Motor neuron (in vitro differentiated cells): ENCODE measurements at places on chromosomes 6 and 20.
A peak's percentile ranks its signal among the peaks of the same experiment; 100 is the strongest.

- ATAC-seq, result peak; percentile 87
These were observed 357.5 kb downstream of the ZFAND3 start for GRCh38 chr6:38176797-38177751.

DNA sequence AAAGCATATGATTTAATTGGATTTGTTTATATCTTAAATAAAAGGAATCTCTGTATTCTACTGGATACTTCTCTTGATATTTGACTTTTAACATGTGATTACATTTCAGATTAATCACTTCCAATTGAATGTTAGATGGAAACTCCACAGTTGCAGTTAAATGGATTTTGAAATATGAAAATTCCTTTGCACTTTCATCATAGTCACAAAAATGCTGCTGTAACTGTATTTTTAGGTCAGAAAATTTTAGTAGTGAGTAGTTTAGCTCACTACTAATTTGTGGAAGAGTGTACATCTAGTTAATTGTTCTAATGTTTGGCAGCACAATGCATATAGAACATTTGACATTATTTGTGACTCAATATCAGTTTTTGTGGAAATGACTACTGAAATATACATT, 26.8 kb downstream of the PTCHD4 start:
- ATAC-seq, result no peak

GRCh38 chr20:11376998-11377397, 540.7 kb upstream of the BTBD3 start:
- ATAC-seq, result no peak

GRCh38 chr6:48670546-48670945, 559.5 kb upstream of the PTCHD4 start:
- no peak for ATAC-seq

- no peak for ATAC-seq
These were observed 19.7 kb downstream of the AKIRIN2 start for GRCh38 chr6:87682310-87682709.

- ATAC-seq, result no peak
These were observed 812 bp downstream of the SLC9A8 start for GRCh38 chr20:49813305-49813974.

GRCh38 chr6:49576618-49577017, 26.1 kb downstream of the C6orf141 start:
- ATAC-seq, result no peak

DNA sequence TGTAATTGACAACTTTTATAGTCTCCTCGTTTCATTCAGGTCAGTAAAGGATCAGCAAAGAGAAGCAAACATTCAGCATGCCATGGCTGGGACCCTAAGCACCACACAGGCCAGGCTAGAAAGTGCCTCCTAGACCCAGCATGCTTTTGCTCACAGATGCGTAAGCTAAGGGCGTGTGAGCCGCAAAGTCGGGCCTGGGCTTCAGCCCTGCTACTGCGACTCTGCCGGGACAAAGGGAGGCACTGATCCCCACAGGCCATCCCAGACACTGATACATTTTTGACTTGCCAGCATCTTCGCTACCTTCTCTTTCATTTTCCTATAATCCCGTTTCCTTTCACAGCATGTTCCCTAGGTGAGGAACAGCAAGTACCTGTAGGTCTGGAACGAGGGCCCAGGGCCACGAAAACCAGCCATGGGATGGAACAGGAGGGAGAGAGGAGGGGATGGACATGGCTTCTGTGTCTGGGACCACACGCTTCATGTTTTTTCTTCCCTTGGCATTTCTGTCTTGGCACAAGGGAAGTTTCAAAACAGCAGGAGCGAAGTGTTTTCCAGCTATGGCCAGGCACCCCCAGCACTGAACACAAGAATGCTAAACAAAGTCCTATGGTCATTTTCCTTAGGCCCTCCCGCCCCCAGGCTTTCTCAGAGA, 42.6 kb downstream of the IRF4 start:
- ATAC-seq, result no peak

DNA sequence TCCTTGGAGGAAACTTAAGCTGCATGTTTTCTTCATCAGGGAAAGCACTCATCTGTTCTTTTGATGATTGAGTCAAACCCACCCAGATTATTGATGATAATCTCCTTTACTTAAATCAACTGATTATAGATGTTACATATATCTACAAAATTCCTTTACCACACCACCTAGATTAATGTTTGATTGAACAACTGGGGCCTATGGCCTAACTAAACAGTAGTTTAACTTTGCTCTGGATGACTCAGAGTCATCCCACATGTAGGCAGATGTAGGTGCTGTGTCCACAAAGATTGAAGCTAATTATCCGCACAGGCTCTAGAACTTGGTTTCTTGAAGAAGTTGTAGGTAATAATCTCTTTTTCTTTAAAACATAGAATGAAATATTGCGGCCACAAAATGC, 42.2 kb downstream of the PKIB start:
- ATAC-seq, result no peak

- no peak for ATAC-seq
These were observed 100.8 kb upstream of the PREP start for GRCh38 chr6:105503641-105504040.

GRCh38 chr20:37356387-37356786, 10.4 kb downstream of the SRC start:
- ATAC-seq, result no peak

DNA sequence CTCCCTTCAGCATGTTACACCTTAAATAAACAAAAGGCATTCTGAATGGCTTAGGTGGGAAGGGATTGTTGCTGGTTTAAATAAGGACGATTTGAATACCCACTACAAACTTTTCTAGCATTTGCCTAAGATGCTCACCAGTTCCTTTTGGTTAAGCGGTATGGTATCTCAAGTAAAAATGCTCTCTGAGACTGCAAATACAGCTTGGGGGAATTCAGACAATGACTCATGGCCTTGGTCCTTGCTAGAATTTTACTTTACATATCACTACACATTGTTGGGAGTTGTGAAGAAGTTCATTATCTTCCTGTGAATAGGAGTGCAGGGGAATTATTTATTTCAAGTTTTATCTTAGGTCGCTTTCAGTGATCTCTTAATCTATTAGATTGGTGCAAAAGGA, 670.7 kb downstream of the UTRN start:
- no peak for ATAC-seq

DNA sequence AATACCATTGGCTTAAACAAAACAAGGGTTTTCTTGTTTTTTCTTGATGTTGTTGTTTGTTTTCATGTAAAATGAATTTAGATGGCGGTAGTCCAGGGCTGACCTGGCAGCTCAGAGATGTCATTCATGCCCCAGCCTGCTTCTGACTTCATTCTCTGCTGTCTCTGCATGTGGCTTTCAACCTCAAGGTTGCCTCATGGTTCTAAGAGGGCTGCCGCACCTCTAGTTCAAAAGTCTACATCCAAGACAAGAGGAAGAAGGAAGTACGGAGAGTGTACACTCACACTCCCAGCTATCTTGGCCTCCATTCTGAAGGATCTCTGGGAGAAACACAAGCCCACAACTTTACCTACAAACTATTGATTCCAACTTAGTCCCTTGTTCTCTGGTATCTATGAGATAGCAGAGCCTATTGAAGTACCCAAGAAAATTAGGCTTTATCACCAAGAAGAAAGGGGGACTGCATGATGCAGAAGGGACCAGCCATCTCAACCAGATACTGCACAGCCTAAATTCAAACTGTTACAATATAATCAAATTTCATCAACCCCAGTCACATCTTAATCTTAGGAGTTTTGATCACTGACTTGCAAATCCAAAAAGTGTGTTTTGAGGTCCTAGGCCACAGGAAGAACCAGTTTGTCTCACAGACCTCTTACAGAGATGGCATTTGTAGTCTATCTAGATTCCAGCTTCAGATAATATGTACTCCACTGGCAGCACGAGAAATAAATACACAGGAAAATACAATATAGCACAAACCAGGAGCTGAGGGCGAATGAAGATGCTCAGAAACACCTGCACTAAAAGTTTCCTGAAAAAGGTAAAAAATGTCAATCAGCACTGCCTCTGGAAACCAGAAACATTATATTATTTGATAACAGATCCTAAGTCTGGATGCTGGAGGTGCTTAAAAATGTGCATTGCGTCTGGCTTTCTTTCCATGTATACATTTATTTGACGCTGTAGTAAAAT, 866 bp upstream of the BTN3A3 start:
- ATAC-seq, result no peak

GRCh38 chr20:10428008-10428407, 6.0 kb downstream of the MKKS start:
- ATAC-seq, result no peak

- ATAC-seq, result peak; percentile 60
These were observed 690 bp downstream of the IFNGR1 start for GRCh38 chr6:137218473-137218916.

DNA sequence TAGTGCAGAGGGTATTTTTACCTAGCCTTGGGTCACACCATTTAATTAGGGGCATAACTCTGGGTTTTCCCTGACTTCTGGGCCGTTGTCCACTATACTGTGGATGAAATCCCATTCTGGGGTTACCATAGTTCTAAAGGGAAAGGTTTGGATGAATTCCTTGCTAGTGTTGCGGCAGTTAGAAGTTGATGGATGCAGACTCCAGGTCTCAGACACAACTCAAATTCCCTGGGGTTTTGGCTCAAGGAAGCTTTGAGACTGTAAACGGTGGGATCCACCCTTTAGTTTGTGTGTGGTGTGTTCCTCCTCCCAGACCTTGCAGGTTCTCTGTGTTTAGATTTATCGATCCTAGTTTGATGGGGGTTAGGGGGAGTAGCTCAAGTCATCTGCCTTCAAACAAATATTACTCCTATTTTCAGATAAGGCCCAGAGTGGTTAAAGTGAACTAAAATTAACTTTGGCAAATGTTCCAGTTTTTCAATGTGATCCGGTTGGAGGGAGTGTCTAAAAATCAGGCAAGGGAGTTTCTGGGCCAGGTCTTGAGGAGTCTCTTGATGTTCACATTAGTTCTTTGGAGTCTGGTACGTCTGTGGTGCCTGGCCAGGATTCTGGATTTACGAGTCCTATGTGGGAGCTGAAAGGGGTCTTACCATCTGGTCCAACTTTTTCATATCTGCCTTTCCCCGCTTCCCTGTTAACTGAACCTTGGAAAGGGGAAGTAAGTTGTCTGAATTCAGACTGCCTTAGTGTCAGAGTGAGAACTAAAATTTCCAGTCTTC, 1.5 kb downstream of the RALY start:
- no peak for ATAC-seq

- no peak for ATAC-seq
These were observed 4.9 kb downstream of the TUBB1 start for GRCh38 chr20:59024111-59024530.

- no peak for ATAC-seq
These were observed 5.6 kb upstream of the FAM50B start for GRCh38 chr6:3843379-3844096.

- no peak for ATAC-seq
These were observed 3.4 kb upstream of the DLL1 start for GRCh38 chr6:170294298-170294730.

- no peak for ATAC-seq
These were observed 50.4 kb downstream of the HMGN3 start for GRCh38 chr6:79184086-79184485.

GRCh38 chr20:542777-543368, 717 bp downstream of the CSNK2A1 start:
- ATAC-seq, result no peak

- ATAC-seq, result peak; percentile 89
These were observed 51.2 kb upstream of the LYRM2 start for GRCh38 chr6:89689732-89690131.

GRCh38 chr6:35034411-35035191, 106.5 kb downstream of the TCP11 start:
- ATAC-seq, result peak; percentile 63

- no peak for ATAC-seq
These were observed 163.6 kb downstream of the JARID2 start for GRCh38 chr6:15409301-15410125.

GRCh38 chr6:41733707-41734665, 1.4 kb downstream of the TFEB start:
- ATAC-seq, result peak; percentile 72

GRCh38 chr6:144286503-144287393, 1.6 kb downstream of the UTRN start:
- peak; percentile 29 for ATAC-seq

- ATAC-seq, result no peak
These were observed 185.0 kb upstream of the PDE10A start for GRCh38 chr6:165848086-165848426.

GRCh38 chr20:62405108-62405980, 1.7 kb downstream of the CABLES2 start:
- peak; percentile 13 for ATAC-seq

- ATAC-seq, result no peak
These were observed 245.2 kb downstream of the SLC24A3 start for GRCh38 chr20:19457611-19458010.

GRCh38 chr6:108120311-108120710, 45.5 kb upstream of the NR2E1 start:
- ATAC-seq, result peak; percentile 47

DNA sequence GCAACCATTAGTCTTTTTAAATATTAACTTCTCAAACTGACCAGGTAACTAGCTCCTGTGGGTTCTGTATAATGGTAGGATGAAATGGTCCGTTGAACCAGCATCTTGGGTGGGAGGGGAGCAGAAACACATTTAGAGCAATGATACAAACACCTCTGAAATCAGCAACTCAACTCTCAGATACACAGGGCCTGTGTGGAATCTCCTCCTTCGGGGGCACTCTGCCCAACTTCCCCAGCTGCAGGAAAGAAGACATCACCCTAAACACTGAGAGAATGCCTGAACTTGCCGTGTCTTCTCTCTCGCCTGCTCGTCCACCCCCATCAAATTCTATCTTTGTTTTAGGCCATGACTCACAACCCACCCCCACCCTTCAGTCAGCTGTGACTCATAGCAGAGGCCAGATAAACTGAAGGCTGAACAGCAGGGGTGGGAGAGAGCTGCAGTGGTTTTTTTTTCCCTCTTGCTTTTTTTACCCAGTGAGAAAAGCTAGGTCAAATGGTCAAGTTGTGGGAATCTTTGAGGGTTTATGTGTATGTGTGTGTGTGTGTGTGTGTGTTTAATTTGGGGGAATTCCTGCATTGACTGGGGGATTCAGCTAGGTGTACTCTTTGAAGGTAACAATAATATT, 593.4 kb upstream of the JAG1 start:
- ATAC-seq, result peak; percentile 97

GRCh38 chr6:22250486-22250885, 46.4 kb downstream of the PRL start:
- no peak for ATAC-seq

DNA sequence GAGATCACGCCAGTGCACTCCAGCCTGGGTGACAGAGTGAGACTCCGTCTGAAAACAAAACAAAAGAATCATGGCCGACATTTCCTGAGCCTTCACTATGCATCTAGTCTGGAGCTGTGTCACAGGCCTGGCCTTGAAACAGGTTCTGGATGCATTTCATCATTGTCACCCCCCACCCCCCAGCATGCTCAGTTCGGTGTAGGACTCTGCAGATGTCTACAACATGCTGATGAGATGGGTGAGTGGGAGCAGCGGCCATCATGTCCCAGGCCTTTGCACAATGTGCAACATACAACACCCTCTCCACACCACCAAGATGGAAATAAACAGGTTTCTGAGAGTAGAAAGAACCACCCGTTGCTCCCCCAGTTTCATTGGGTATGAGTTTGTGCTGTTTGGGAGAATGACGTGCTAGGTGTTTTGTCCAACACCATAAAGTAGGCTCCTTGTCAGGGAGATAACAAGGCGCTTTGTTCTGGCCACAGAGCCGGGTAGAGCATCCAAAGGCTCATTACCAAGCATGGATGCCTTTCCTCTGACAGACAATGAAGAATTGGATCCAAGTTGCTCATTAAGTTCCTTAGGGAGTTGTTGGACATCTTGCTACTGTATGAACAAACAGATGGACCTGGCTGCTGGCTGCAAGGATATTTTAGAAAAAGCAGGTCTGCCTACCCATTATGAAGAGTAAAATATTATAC, 22.1 kb downstream of the SNHG17 start:
- no peak for ATAC-seq

GRCh38 chr20:9262653-9263194, 193.8 kb downstream of the PLCB4 start:
- peak; percentile 57 for ATAC-seq

- ATAC-seq, result no peak
These were observed 124.0 kb downstream of the MMUT start for GRCh38 chr6:49339096-49339495.
